ENCODE measurements at places on chromosomes 6 and 20.

GRCh38 chr6:125835221-125835744 lies 44.5 kb downstream of the NCOA7 start:
- no peak for DNase-seq

GRCh38 chr20:49450281-49450721 lies 32.2 kb downstream of the KCNB1 start:
- no peak for DNase-seq

DNA sequence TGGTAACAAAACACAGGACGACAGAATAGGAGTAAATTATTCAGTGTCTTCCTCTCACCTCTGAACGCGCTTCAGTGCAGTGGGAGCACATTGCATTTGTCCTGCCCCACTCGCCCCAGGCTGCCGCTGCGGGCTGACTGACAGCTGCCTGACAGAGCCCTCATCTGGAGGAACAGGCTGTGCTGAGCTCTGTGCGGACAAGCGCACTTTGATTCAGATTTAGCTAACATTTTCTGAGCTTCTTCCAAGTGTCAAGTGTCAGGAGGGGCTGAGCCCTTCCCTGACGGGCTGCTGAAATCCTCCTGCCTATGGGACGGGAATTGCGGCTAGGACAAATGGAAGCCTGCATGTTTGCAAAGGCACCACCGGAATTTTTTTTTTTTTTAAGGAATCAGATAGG lies 383.0 kb upstream of the CDH4 start:
- no peak for DNase-seq

DNA sequence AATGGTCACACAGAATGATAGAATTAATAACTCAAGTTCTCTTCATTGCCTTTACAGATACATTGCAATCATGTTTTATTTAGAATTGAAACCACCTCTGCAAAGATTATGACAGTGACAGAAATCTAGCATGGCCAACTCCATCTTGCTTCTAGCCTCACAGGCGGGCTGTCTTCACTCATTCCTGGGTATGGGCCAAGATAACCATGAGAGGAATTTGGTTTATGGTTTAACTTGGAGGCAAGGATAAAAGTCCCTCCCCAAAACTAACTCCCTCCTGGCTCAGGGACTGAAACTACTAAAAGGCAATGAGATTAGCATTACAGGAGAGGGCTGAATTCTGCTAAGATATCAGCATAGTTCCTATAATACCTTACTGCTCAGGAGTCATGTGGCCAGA lies 95.2 kb upstream of the CST7 start:
- DNase-seq = no peak

DNA sequence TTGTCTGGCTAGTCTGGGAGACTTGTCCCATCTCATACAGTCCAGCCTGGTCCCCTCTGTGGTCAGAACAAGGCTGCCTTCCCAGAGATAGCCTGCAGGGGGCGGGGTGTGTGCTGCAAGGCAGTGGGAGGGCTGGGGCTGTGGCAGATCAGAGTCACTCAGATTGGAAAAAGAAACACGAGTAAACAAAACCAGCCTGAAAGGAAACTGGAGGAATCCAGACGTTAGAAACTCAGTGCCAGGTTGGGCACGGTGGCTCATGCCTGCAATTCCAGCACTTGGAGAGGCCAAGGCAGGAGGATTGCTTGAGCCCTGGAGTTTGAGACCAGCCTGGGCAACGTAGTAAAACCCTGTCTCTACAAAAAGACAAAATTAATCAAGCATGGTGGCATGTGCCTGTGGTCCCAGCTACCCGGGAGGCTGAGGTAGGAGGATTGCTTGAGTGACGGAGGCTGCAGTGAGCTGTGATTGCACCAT lies 20.2 kb downstream of the LEMD2 start:
- DNase-seq = peak; percentile 70

Data from NCI-H187 (cell line).